ENCODE measurements at places on chromosomes 6 and 20.

DNA sequence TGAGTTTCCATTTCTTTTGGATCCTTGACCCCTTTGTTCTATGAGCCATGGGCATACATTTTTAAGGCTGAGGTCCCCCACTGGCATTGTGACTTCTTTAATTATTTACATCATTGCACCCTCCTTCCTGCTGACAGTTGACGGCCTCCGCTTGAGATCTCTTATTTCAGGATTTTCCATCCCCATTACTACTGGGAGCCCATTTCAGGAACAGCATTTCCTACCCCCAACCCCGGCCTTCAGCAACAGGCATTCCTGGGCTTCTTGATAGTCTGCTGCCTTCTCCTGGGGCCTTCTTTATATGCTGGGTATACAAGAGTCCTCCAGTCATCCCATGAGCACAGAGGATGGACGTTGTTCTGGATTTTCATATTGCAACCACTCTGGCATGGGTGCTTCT is 3.8 kb downstream of the ULBP1 start:
- DNase-seq: no peak

- DNase-seq: no peak
Observed at GRCh38 chr6:119186490-119186889, 108.0 kb upstream of the FAM184A start.

DNA sequence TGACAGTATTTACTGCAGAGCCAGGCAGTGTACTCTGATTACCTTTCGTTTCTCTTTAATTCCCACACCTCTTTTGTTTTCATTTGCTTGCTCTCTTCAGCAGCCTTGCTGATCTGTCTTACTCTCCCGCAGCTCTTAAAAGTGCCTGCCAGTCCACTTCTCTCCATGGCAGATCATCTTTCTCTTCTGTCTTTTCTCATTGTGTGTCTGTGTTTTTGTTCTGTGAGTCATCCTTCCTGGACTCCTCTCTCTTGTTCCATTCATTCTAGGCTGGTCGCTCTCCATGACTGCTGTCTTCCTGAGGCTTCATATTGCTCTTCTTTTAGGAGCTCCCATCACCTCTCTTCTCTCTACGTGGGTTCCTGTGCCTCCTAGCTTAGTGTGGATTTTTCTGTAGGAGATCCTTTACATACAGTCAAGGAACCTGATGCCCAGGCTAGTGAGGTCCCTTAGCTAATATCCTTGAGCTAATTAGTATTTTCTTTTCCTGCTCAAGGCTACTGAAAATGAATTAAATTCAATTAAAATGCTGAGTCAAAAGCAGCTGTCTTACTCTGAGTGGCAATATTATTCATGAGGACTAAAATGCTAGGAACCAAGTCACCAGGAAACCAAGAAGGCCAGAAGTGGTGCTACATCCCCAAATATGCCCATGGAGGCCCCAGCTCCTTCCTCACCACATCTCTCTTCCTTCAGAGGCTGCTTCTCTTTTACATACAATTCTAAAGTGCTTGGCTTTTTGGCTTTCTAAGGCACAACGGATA is 86.1 kb downstream of the SLX4IP start:
- DNase-seq: no peak

- DNase-seq: no peak
Observed at GRCh38 chr20:61640131-61640870, 388.2 kb downstream of the CDH4 start.

- no peak for DNase-seq
Observed at GRCh38 chr20:12061466-12061865, 143.8 kb downstream of the BTBD3 start.

DNA sequence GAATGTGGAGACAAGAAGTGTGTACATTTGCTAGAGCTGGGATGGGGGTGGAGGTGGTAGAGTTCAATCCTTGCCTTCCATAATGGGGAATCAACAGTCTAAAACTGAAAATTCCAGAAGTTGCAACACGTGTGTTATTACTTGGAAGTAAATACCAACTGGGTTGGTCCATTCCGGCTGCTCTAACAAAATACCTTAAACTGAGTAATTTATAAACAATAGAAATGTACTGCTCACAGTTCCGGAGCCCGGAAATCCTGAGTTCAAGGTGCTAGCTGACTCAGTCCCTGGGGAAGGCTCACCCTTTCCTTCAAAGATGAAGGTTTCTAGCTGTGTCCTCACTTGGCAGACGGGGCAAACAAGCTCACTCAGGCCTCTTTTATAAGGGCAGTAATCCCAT is 59.0 kb downstream of the RIN2 start:
- no peak for DNase-seq

- no peak for DNase-seq
Observed at GRCh38 chr20:56187534-56188165, 60.9 kb upstream of the MC3R start.

All from NCI-H2081 treated with DMSO at 0.1 percent for 48 hours (cell line).